ENCODE measurements at places on chromosomes 6 and 20.

DNA sequence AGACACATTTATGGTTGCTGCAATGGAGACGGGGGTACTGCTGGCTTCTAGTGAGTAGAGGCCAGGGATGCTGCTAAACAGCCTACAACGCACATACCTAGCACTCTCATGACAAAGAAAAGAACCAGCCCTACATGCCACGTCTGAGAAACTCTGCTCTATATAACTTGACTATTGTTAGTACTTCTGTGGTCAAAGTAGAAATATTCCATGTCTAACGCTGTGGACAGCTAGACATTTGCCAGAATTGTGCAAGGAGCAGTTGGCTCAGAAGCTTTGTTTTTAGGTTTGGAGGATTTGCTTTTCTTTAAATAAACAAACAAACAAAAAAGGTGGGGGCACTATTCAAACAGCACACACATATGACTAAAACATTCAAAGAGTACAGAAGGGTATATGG, 20.5 kb downstream of the UBE2V1 start:
- no peak for DNase-seq

GRCh38 chr20:37670351-37670791, 23.5 kb upstream of the CTNNBL1 start:
- DNase-seq = no peak

GRCh38 chr20:21496452-21496851, 17.4 kb downstream of the NKX2-2 start:
- DNase-seq = no peak

DNA sequence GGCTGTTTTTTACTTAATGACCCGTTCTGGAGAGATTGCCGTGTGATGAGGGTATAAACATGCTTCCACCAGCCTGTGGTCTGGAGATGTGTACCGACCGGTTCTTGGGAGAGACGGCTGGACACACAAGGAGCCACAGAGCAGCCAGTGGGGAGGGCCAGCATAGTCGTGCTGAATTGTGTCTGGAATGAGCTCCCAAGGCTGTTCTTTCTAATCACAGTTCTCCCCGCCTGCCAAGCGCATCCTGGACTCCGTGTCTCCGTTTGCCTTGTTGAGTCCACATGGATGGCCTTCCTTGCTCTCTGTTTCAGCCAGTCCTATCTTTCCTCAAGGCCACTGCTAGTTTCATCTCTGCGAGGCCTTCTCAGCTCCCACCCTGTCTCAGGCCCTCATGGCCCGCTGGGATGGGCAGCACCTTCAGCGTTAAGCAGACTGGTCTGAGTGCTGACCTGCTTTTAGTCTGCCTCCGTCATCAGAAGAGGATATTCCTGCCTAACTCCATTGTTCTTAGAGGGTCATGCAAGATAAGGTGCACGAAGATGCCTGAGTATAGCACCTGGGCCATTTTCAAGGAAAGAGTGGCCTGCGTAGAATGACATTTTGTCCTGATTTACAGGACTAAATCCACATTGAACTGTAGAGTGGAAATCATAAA, 20.6 kb downstream of the MANBAL start:
- no peak for DNase-seq

DNA sequence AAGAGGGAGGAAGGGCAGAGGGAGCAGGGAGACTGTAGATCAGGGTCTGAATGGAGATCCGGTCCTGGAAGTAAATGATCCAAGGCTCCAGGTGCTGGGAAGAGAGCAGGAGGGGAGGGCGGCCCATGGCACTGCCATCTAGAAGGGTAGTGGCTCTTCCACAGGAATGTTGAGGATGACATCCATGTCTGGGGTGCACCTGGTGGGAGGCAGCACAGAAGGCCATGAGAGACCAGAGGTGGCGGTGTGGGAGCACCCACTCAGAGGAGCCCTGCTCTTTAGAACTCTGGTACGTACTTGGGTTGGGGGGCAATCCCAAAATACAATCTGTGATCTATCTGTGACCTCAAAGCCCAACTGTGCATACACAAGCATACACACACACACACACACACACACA, 13.5 kb downstream of the DEFB132 start:
- DNase-seq = no peak

- DNase-seq = no peak
These were observed 105.7 kb downstream of the SLC16A10 start for GRCh38 chr6:111192911-111193555.

DNA sequence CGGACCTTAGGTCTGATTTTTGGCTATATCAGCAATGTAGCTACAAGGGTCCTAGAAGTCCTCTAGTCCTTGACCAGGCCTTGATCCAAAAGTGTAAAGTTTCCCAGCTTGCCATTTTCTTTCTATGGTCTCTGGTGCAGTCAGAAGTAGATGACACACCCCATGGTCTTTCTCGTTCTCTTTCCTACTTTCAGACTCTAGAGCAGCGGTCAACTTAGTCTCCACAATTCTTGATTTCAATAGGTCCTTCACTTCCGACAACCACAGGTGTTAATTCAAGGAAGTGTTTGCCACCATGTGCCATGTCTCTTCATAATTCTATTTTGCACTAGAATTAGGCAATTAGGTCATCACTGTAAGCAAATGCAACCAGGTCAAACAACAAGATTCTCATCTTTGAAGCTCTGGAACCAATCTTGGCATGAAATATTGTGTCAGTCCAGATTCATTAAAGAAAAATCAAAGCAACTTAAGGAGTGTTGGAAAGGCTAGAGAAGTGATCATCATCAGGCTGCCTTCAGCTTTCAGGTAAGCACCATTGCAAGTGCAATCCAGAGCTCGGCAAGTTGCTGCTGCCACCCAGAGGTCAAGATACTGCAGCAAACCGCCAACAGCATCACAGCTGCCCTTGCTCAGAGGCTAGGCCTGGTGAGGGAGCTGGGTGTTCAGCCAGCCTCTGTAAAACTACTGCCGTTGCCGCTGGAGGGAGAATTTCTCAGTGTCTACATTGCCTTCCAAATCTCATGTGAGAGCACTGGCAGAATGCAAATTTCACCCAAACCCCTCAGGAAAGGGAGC, 5.6 kb upstream of the SYNE1 start:
- DNase-seq = no peak

DNA sequence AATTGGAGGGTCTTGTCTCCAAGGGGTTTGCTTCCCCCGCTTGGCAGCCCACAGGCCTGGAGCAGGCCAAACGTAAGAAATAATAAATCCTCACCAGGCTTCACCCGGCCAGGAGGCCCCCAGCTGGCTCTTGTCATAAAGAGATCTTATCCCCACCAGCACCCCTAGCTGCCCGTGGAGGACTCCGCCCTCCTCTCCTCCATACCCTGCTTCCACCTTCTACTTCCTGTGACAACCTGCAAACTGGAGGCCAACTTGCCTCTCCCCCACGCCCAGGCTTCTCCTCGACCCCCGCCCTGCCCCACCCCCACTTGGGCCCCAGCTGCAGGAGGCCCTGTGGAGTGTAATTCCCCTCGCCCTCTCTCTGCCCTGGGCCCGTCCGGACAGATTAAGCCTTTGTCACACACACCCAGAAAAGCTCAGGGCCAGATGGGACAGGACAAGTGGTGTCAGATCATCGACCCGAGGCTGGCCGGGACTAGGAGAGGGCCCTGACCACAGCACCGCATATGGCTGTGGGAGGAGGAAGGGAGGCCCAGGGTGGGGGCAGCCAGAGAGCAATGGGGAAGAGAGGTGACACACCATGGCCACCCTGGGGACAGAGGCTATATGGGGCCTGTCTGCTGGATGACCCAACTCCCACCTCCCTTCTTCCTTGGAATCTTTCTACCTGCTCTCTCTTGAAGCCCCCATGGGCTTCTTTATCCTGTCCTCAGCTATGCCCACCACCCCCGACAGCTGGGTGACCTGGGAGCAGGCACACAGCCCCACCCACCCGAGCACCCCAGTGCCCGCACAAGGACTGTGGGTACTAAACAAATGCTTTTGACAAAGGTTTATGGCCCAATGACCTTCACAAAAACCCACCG, 3.9 kb downstream of the NOL4L start:
- no peak for DNase-seq

GRCh38 chr6:6941201-6941600, 166.6 kb upstream of the RREB1 start:
- DNase-seq = no peak

DNA sequence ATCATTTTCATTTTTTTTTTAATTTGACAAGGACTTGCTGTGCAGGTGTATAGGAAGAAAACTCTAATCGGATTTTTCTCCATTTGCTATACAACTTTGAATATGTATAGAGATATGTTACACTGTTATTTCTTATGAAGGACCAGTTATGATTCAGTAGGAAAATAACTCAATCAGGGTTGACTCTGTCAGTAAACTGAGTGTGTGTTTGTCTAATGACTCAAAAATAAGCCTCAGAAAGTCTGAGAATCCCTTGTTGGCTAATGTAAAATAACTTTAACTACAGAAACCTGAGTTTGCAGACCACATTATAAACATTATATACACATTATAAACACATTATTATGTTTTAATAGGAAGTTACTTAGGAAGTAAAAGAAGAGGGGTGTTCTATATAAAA, 352.6 kb downstream of the RIMS1 start:
- no peak for DNase-seq

DNA sequence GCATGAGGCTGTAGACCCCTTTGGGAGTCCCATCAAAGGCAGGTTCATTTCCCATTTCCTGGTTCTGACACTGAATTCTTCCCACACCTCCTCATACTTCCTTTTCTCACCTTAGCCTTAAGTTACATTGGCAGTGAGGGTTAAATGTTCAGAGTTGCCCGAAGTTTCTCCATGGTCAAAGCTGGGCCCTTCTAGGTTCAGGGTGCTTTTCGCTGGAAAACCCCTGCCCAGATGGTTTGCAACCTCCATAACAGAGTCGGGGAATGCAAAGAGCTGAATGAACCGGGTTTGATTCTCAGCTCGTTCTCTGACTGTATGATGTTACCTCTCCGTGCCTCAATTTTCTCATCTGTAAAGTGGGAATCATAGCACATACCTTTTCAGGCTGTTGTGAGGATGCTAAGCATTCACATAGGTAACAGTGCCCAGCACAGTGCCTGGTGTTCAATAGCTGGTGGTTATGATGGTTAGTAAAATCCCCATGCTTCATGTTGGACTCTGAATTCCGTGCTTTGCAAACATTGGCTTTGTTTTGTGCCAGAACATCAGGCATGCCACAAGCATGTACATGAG, 149.8 kb downstream of the NFATC2 start:
- no peak for DNase-seq

- DNase-seq = no peak
These were observed 9.1 kb downstream of the HIVEP2 start for GRCh38 chr6:142935553-142936517.

- no peak for DNase-seq
These were observed 15.0 kb upstream of the MYMX start for GRCh38 chr6:44201638-44202303.

- no peak for DNase-seq
These were observed 537.4 kb downstream of the PTPRT start for GRCh38 chr20:42652266-42652665.

- DNase-seq = no peak
These were observed 2.8 kb downstream of the CDC25B start for GRCh38 chr20:3798908-3799248.

DNA sequence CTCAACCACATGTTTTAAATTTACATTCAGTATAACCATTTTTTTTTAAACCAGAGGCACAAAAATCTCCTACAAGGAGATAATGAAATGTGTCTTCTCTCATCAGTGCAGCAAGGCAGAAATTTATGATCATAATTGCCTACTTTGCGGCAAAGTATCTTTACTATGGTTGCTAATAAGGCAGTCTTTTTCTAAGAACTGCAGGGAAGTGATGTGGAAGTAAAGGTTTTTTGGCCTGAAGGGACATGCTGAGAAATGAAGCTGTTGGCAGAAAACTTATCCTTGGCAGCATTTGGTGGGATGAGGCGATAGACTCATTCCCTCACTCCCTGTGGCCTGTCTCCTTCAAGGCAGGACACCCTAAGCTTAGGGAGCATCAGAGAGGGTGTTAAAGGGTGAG, 48.7 kb downstream of the SCGN start:
- DNase-seq = no peak

- no peak for DNase-seq
These were observed 33.0 kb downstream of the YTHDF1 start for GRCh38 chr20:63182946-63183415.

GRCh38 chr6:143880412-143880811, 16.1 kb downstream of the ZC2HC1B start:
- no peak for DNase-seq
